Stimulated activated naive CD8-positive, alpha-beta T cell treated with anti-CD3 and anti-CD28 coated beads, Interleukin-15, Interleukin-2, amounts not matched to agents 100 U/mL and 50 U/mL, for 24 hours (primary cell): ENCODE measurements at places on chromosomes 6 and 20.

DNA sequence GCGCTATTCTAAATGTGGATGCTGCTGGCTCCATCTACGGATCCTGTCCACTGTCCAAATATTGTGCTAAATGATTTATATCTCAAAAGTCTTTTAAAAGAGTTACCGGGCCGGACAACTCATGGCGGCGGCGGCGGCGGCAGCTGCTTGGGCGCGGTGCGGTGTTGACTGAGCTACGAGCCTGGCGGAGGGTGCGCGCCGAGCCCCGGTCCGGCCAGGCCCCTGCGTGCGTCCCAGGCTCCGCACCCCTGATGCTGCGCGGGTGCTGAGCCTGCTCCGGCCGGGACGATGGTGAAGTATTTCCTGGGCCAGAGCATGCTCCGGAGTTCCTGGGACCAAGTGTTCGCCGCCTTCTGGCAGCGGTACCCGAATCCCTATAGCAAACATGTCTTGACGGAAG lies 303.4 kb downstream of the CENPW start:
- DNase-seq: no peak

DNA sequence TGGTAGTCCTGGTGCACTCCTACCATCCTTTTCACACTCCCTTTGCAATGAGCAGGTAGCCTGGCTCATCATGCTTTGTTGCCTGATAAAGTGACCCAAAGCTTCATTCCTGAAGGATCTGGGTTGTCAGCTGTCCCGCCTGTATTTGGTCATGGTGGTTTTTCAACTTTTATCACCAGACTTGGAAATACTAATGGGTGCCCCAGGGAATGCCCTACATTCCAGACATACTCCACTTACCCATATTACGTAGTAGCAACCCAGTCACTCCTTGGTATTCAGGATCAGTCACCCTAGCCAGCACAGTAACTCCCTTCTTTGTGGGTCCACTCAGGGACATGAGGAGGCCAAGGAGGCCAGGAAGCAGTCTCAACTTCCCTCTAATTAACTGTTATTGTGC lies 199.2 kb downstream of the MAFB start:
- DNase-seq: no peak

GRCh38 chr6:5457983-5458683 lies 196.8 kb downstream of the FARS2 start:
- no peak for DNase-seq

- DNase-seq: no peak
Measured at GRCh38 chr6:14344486-14344885, 226.9 kb downstream of the CD83 start.

- no peak for DNase-seq
Measured at GRCh38 chr6:142561511-142562265, 259.9 kb downstream of the ADGRG6 start.

- DNase-seq: peak; percentile 54
Measured at GRCh38 chr6:89148016-89148750, 2.3 kb downstream of the PM20D2 start.

DNA sequence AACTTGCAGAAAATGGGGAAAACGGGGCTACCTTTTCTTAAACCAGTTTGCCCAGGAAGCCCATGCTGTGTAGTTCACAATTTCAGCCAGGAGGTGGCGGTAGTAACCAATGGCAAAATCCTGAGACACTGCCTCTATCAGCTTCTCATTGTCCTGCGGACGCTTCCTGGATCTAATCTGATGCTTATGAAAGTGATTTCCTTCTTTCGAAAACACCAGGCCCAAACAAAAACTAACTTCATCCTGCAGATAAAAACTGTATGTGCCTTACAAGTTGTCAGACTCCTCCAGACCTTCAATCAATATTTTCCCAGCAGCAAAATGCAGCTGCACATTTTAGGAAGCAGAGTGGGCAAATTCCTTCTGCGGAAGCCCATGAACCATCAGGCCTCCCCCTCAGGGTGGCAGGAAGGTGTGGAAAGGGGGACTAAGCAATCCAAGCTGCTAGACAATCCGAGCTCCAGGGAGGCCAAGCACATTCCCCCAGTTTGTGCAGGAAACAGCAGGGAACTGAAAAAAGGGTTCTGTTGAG lies 88.5 kb downstream of the LY86 start:
- peak; percentile 79 for DNase-seq

DNA sequence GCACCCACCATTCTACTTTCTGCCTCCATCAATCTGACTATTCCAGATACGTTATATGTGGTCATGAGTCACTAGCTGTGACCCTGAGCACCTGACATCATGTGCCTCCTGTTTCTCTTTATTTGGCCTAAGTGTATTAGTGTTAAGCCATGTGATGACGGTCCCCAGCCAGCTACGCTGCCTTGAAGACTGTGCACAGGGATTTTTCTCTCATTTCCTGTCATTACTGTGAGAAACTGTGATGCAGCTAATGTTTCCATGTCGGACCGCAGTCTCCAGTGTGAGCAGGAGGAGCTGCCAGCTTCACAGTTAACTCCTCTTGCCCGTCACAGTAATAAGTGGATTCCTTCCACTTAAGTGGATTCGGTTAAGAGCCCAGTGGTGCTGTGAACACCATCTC lies 9.9 kb upstream of the SPATS1 start:
- DNase-seq: no peak

GRCh38 chr6:79862711-79863110 lies 84.6 kb downstream of the ELOVL4 start:
- DNase-seq: no peak

DNA sequence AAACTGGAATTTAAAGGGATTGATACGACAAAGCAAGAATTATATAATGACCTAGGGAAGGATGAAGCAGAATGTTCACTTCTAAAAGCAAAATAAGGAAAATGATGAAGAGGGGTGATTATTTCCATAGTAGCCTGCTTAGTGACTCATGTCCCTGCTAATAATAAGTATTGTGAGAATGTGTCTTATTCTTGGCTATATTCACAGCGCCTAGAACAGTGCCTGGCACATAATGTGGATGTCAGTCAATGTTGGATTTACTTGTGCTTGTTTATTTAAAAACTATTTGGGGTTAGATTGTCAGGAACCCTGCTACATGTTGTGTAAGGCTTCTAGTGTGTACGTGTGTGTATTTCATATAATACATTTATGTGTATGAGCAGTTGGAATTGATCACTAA lies 85.1 kb downstream of the ZFAND3 start:
- no peak for DNase-seq

DNA sequence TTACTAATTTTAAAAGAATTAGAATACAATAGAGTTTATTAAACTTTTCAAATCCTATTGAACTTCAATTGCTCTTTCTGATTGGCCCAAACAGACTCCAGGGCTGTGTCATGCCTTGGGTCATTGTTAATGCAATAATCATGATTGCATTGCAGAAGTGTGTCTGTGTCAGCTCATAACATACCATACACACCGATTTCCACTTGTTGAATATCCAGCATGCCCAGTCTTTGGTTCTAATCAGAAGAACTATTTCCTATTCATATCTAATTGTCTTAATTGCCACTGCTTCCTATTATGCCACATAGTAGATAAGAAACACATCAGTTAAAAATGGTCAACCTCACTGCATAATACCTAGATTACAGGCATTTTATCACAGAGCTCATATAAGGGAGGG lies 106.1 kb upstream of the JAG1 start:
- DNase-seq: no peak

DNA sequence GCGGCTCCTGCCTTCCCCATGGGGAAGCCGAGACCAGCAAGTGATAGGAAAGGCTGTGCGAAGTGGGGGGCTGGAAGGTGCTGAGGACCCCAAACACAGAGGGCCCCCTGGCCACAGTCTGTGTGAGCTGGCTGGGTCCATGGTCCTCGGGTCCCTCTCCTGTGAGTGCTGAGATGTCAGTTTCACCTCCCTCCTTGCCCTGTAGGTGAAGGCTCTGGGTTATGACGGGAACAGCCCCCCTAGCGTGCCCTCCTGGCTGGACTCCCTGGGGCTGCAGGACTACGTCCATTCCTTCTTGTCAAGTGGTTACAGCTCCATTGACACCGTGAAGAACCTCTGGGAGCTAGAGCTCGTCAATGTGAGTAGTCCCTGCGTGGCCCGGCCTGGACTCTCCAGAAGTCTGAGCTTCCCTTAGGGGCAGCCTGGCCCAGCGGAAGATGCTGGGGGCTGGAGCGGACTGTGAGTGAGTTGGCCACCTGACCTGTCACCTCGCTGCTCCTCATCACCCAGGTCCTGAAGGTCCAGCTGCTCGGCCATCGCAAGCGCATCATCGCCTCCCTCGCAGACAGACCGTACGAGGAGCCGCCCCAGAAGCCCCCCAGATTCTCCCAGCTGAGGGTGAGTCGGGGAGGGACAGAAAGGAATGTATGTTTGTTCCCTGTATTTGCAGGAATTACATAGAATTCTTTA lies 61.7 kb downstream of the TCP11 start:
- DNase-seq: no peak

DNA sequence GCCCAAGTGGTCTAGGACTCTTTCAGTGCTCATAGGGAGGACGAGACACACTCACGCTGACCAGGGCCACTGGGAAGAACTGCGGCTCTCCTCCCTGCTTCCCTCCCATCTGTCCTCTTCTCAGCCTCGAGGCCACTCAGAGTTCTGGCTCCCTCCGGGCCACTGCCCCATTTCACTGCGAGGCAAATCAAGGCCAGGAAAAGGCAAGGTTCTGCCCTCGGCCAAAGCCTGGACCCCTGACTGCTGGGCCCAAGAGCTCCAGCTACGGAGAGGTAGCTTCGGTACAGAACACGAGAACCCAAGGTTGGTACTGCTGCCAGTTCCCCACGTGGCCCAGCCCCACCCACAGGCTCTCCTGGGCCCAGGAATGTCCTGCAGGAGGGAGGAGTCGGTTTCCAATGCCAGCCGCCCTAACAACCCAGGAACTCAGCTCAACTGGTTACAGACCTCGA lies 14.7 kb downstream of the PI16 start:
- DNase-seq: no peak
